Activated CD8-positive, alpha-beta memory T cell treated with anti-CD3 and anti-CD28 coated beads for 1 hour (primary cell): ENCODE measurements at places on chromosomes 3 and 15.

- DNase-seq = no peak
Measured at GRCh38 chr15:34325368-34325767, 12.2 kb downstream of the SLC12A6 start.

DNA sequence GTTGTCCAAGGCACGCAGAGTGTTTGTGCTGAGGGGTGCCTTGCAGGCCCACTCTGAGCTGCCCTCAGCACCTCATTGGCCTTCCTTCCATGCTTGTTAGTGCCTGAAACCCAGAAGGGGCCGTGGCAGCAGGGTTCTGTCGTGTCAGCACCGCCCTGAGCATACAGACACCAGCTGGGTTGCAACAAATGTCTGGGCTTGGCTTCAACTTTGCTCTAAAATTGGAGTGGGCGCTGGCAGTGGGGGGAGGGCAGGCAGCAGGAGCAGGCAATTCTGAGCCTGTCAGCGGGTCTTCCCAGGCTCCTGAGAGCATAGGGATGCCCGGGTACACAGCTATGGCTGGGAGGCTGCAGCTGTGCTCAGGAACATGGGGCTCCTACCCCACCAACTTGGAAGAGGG, 464.3 kb downstream of the EPHA3 start:
- DNase-seq = no peak

- no peak for DNase-seq
Measured at GRCh38 chr3:159559771-159560170, 428.9 kb upstream of the IL12A start.

DNA sequence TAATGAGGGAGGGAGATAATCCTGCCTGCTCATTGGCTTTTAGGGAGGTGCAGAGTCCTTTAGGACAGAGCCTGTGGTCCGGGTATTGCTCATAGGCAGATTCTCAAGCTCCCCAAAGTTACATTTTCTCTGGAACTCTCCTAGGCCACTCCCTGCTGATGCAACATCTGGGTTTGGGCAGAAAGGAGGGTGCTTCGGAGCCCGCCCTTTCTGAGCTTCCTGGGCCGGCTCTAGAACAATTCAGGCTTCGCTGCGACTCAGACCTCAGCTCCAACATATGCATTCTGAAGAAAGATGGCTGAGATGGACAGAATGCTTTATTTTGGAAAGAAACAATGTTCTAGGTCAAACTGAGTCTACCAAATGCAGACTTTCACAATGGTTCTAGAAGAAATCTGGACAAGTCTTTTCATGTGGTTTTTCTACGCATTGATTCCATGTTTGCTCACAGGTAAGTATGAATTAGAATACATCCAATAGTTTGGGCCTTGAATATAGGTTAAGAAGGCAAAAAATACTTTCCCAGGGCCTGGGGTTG, at the start of gene IL20RB:
Gene IL20RB (plus strand): TSS at position 233 of the 538 bp plus-strand sequence. CDS start 131 bp downstream, at position 364.
- no peak for DNase-seq

- no peak for DNase-seq
Measured at GRCh38 chr3:45779746-45780735, 16.3 kb downstream of the SLC6A20 start.

GRCh38 chr3:177800561-177800960, 603.3 kb upstream of the TBL1XR1 start:
- DNase-seq = no peak

- no peak for DNase-seq
Measured at GRCh38 chr3:72309661-72310418, 524.9 kb upstream of the PROK2 start.

DNA sequence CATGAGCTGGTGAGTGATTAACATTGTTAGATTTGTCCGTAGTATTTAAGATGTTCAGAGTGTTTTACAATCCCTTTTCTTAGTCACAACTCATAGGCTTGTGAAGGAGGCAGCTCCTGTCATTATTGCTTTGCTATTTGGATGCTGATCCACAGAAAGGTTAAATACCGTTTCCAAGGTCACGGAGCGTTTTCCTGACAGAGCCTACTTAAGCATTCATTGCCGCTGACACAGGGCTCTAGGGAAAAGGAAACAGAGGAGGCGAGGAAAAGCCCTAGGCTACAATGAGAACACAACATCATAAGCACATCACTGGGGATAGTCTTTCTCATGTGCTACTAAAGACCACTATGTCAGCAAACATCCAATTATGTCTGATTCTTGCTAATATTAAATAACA, 38.5 kb upstream of the CPB1 start:
- no peak for DNase-seq

GRCh38 chr3:48993834-48994233, 3.8 kb downstream of the P4HTM start:
- no peak for DNase-seq
